ENCODE measurements at places on chromosomes 3 and 15.

DNA sequence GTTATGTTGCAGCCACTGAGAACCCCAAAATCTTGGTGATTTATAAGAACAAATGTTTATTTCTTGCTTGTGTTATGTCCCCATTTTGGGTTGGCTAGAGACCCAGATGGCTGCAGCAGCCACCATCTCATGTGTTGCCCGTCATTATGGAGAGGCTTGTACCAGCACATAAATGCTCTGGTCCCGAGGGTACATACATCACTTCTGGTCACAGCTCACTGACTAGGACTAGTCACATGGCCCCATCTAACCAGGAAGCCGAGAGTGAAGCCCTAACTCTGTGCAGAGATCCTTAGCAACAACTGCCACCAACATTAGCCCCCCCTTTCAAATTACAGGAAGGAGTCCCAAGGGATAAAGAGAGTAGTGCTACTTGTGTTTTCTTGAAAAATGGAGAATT, 25.5 kb upstream of the HACD2 start:
- peak; percentile 44 for DNase-seq

GRCh38 chr3:42446111-42447050, 36.0 kb upstream of the LYZL4 start:
- no peak for DNase-seq

DNA sequence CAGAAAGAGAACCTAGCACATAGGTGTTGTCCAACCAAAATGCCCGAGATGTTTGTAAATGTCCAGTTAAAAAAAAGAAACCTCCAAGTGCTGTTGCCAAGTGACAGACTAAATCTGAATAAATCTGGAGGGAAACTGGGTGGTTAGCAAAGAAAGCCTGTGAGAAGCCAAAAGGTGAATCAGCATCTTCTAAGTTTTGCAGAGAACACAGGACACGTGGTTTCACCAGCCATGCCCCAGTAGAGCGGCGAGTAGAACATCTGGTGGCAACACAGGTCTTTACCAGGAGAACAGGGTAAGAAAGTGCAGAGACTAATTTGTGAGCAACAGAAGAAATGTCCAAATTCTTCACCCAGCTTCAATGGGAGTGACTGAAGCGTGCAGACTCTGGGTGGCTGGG, 986.0 kb downstream of the ROBO2 start:
- DNase-seq = no peak

- DNase-seq = peak; percentile 86
Measured at GRCh38 chr3:181709537-181710279, 2.0 kb upstream of the SOX2 start.

- DNase-seq = no peak
Measured at GRCh38 chr15:71914092-71914491, 103.7 kb downstream of the NR2E3 start.

- DNase-seq = no peak
Measured at GRCh38 chr3:2910997-2911396, 199.2 kb downstream of the IL5RA start.
